ENCODE measurements at places on chromosomes 13 and 19.

DNA sequence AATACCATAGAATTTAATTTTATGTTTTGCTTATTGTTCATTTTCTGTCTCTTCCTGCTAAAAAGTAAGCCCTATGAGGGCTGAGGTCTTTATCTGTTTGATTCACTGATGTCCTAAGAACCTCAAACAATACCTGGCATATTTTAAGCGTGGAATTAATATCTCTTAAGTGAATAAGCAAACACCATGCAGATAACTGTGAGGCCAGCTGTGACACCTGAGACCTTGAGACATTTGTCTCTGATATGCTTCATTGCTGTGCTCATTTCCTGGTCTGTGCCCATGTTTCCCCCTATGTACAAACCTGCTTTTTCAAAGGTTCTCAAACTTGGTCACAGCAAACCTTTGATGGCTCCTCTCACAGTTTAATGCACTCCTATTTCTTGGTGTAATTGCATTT lies 254.6 kb downstream of the COG6 start:
- DNase-seq, result no peak

GRCh38 chr13:42123600-42123999 lies 75.2 kb downstream of the DGKH start:
- no peak for DNase-seq

DNA sequence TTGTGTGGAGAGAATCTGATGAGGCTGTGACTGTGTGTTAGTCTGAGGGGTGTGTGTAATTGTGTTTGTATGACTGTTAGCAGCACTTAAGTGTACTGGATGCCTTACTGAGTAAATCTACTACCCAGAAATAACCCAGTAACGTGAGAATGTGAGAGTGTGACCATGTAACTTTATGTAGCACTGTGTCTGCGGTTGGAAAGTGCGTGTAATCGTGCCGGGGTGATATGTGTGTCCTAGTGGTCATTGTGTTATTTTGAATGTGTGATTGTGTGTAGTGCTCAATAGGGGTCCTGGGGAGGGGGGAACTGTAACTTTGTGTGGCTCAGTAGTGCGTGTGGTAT lies 550 bp downstream of the ZNF383 start:
- DNase-seq, result no peak

DNA sequence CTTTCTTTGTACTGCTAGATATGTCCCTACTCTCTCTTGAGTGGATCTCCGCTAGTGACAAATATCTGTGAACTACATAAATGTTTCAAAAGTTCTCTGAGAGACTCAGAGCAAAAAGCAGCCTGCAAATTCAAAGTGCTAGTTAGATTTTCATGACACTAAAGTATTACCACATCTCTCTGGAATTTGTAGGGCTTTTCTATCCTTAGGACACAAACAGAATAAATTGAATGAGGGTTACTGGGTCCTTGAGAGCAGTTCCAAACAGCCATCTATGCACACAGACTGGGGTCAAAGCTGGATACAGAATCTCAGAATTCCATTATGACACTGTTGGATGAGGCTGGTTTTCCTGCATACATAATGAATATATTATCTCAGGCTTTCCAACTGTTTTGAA lies 953.2 kb downstream of the DIAPH3 start:
- DNase-seq, result no peak

GRCh38 chr13:39565036-39565949 lies 37.7 kb downstream of the LHFPL6 start:
- no peak for DNase-seq

- DNase-seq, result no peak
Measured at GRCh38 chr19:50402544-50403301, 16.0 kb upstream of the SPIB start.
